ENCODE measurements at places on chromosomes 12 and 14.
A peak's percentile ranks its signal among the peaks of the same experiment; 100 is the strongest.

DNA sequence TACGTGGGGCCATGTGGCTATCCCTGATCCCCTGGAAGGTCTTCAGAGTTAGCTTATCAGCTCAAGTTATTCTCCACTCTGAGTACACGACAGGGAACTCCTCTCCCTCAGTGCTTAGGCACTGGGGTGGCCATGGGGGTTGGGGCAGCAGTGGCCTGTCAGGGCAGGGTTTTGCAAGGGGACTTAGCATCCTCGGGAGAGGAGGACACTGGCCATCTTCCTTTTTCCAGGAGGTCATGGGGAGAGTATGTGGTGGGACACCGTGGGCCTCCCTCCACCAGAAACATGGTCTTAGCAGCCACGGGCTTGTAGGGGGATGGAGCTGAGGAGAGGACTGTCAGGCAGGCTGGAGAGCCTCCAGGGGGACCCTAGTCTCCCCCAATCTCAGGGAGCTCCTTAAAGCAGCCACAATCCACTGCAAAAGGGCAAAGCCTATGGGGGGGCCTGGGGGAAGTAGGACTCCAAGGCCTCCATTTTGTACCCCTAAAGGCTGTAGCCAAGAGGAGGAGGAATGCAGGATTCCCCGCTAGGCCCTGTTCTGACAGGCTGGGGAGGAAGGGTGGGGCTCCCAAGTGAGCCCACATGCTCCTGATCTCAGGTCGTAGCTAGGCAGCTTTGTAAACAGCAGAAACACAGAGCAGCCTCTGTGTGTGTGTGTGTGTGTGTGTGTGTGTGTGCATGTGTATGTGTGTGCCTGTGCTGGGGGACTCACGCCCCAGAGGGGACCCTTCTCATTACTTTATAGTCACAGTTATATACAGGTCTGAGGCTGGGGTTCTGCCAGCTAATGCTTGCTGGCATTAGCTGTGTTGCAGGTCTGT is 36.6 kb downstream of the KRT80 start:
- DNase-seq, result peak; percentile 53

DNA sequence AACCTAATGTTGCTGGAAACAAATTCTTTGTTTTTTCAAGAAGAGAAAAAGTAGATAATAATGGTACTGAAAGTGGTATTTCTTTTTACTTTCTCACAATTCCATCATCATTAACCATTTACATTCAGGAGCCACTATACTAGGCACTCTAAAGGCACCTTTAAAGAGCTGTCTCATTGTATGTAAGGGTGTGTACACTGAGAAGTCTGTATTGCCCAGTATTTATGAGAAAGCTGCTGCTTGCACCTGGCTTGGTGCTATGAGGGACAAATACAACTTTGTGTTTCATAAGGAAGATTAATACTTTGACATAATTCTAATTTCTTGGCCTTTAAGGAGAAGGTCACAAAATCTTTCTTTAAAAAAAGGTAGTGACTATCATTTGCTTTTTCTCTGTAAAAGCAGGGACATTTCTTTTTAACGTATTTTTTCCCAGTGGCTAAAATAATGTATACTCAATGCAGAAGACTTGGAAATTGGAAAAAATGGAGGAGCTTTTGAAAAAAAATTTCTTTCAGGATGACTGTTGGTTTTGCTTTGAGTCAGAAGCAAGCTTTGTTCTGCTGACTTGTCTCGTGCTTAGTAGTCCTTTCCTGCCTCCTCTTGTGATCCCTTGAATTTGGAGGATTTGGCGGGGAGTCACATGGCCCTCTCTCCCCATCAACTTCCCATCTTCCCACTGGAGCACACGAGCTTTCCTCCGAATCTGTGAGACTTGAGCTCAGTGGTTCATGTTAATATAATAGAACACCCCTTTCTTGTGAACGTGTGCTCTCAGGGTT is 50.1 kb downstream of the RASSF3 start:
- DNase-seq, result no peak

GRCh38 chr12:68812553-68813241 is 4.7 kb downstream of the MDM2 start:
- DNase-seq, result no peak

DNA sequence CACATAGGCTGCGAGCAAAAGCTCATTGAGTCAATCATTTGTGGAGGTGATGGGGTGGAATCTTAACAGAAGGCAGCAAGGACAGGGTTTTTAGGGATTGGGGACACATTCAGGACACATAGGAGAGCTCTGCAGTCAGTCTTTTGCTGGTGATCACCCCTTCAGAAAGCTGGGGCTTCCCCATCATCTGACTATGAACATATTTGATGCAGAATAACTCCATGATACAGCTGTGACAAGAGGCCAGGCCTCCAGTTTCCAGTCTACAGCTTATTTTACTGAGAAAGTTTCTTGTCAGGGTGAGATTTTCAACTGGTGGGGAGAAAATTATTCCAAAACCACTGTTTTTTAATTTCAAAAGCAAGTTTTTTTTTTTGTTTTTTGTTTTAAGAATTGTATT is 134.2 kb downstream of the TMEM30B start:
- peak; percentile 19 for DNase-seq

GRCh38 chr14:64464651-64465050 is 648 bp upstream of the AKAP5 start:
- DNase-seq, result no peak

DNA sequence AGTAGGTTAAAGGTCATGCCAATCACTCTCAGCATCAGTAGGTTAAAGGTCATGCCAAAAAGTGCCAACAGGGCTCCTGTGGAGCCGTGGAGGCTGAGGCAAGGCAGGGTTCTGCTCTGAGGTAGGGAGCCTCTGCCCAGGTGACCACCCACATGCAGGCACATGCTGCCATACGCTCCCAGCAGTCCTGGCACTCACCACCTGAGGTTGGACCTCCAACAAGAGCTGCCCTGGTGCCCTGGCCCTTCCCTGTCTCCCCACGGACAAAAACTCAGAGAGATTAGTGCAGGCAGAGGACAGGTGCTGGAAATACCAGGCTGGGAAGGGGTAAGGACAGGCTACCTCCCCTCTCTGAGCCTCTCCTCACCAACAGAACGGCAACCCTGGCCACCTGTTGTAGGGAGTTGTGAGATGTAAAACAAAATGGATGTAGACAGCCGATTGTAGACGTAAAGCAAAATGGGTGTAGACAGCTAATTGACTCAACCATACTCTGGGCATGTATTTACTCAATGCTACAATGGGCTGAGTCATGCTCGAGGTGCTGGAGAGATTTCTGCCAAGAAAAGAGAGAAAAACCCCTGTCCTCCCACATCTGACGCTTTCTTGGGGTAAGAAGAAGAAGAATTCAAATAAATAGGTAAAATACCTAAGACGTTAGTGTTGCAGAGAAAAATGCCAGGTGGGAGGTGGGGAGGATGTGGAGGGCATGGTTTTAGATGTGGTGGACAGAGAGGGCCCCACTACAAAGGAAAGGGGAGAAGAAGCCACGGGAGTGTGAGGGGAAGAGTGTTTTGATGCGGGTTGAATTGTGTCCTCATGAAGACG is 32.4 kb downstream of the LTBP2 start:
- peak; percentile 78 for DNase-seq

GRCh38 chr12:122421187-122421820 is 1.2 kb downstream of the CLIP1 start:
- DNase-seq, result peak; percentile 43

GRCh38 chr12:121345151-121345815 is 6.9 kb downstream of the ANAPC5 start:
- DNase-seq, result no peak

DNA sequence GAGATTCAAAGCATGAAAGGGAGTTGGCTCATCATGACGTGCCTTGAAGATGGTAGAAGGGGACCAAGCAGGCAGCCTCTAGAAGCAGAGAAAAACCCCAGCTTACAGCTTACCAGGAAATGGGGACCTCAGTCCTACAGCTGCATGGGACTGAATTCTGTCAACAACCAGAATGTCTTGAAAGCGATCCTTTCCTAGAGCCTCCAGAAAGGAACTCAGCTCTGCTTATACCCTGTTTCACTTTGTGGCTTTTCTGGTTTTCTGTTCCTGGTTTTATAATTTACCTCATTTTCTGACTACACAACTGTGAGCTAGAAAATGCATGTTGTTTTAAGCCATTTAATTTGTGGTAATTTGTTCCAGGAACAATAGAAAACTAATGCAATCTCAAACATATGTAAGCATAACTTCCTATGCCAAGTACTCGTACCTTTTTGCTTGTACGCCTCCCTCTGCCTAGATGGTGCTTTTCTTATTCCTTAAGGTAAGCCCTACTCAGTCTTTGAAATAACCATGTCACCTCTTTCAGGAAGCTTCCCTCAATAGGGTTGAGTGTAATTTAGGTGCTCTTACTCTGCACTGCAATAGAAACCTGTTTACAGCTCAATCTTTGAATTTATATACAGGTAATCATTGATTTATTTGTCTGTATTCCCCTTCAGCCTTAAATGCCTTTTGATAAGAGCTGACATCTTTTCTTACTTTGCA is 348.8 kb downstream of the TMEM117 start:
- DNase-seq, result no peak

- peak; percentile 49 for DNase-seq
These were observed 69.0 kb upstream of the RERGL start for GRCh38 chr12:18158774-18159557.

GRCh38 chr14:49598189-49598484 is 603 bp upstream of the LRR1 start:
- DNase-seq, result no peak

DNA sequence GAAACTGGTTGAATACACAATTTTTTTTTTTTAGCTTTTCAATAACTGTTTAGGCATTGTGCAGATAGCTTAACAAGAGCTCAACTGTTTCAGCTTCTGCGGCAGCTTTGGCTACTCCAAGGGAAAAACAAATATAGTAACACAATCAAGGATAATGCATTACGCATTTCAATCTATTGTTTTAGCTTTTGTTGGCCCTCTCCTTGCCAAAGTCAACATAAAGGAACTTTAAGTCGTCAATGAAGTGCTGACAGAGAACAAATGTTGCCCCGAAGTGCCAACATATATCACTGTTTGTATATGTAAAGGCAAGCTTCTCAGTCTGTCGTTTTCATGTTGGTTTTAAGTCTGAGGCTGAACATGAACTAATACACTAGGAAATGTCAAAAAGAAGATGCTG is 1087.4 kb upstream of the FLRT2 start:
- DNase-seq, result no peak

GRCh38 chr12:23950775-23951451 is 1.4 kb upstream of the SOX5 start:
- DNase-seq, result no peak

DNA sequence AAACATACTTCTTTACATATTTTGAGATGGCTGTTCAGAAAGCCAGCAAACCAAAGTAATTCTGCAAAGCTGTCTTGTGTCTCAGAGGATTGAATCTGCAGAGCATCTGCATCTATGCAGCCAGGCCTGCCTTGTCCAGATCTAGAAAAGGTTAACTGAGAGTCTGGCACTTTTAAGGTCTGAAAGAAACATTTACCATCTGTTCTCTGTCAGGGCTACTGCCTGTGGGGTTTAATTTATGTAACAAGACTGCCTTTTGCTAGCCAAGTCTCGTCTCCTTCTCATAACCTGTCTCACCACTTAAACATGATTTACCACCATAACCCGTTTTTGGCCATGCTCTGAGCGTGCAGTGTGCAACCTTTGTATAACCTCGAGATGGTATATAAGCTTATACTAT is 194.2 kb downstream of the SYT10 start:
- DNase-seq, result no peak

GRCh38 chr12:59911516-59911915 is 315.7 kb downstream of the SLC16A7 start:
- DNase-seq, result no peak

DNA sequence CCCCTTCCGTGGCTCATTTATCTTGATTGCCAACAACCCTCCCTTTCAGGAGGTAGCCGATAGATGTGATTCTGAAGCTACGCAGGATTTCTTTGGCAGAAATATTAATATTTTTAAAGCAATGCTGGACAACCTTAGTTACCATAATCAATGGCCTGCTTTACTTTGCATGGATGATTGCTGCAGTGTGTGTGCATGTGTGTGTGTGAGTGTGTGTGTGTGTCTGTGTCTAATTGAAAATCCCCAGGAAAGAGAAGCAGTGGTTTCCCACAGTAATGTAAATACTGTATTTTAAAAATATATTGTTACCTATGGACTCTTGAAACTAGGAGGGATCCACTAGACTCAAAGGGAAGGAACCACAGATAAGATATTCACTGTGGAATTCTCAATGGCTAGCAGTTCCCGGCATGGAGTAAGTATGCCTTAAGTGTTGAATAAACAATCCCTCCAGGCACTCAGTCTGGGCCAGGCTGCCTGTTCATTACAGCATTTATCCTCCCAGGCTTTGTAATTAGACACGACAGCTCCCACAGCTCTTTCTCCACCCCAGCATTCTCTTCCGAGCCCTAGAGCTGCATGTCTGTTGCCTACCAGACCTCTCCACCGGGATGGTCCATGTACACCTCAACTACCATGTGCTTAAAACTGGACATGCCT is 22.5 kb upstream of the C14orf132 start:
- DNase-seq, result peak; percentile 12

DNA sequence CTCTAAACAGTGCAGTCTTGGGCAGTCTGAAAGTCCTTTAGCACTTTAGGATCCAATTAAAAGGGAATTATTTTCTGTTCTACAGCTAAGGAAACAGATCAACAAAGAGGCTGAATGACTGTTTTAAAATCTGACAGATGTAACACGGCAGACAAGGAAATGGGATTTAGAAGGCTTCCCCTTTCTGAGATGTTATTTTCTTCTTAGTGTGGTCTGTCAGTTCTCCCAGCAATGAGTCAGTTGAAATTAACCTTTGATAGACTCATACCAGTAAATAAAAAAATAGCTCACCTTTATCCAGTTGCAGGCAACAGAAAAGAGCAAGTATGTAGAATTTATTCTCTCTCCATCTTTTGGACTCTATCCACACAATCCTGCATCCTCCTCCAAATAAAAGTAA is 98.1 kb downstream of the NEDD1 start:
- DNase-seq, result no peak

DNA sequence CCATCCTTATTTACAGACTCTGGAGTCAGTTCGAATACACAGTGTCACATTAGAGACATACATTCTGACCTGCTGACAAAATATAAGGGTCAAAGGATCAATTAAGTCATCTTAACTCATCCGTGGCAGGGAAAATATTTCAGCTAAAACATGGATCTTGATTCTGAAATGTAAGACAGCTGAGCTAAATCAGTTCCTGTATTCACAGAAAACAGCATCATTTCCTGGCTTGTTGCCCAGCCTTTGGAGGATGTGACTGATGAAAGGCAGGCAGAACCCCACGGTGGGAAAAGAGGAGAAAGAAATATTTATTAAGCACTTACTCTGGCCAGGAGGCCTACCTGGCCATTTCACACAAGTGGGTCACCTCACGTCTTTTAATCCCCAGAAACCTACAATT is 101.9 kb downstream of the GAS2L3 start:
- peak; percentile 55 for DNase-seq

GRCh38 chr12:11891754-11892386 is 178.9 kb upstream of the BCL2L14 start:
- no peak for DNase-seq

GRCh38 chr12:126424696-126425095 is 1359.5 kb downstream of the AACS start:
- no peak for DNase-seq

Measured in fibroblast of skin of back (primary cell).